ENCODE measurements at places on chromosomes 16 and 17.

DNA sequence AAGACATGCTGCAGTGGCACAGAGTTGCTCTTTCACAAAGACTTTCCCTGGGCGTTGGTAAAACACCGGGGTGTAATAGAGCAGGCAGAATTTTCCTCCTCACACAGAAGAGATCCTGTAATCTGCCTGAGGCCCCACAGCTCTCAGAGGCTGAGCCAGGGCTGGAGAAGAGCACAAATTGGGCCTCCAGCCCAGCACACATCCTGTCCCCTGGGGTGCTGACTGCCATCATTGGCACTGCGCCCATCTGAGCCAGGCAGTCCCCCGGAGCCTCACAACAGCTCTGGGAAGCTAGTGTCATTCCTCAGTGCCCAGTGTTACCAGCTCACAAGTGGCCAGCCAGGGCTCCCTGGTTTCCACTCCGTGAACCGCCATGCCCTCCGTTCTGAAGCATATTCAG is 119.4 kb downstream of the SOCS1 start:
- DNase-seq: peak; percentile 35

- no peak for DNase-seq
Measured at GRCh38 chr16:5006348-5007193, 27.2 kb downstream of the NAGPA start.

GRCh38 chr17:27224526-27225315 is 69.2 kb upstream of the WSB1 start:
- DNase-seq: no peak

DNA sequence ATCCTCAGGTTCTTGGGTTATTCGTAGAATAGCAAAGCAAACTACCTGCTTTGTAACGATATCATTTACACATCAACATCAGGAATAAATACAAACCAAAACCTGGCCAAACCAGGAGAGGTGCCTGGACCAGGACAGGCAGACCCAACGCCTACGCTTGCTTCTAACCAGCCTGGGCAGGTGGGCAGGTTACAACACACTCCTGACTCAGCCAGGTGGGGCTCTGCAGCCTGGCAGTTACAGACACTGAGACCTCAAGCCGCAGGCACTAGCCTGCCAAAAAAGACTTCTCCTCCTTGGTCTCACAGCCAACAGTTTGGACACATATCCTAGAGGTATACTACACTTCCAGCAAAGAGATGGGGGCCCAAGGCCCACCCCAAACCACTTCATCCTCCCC is 14.0 kb downstream of the ANKRD11 start:
- no peak for DNase-seq

GRCh38 chr17:71942626-71943025 is 178.2 kb upstream of the SOX9 start:
- no peak for DNase-seq

DNA sequence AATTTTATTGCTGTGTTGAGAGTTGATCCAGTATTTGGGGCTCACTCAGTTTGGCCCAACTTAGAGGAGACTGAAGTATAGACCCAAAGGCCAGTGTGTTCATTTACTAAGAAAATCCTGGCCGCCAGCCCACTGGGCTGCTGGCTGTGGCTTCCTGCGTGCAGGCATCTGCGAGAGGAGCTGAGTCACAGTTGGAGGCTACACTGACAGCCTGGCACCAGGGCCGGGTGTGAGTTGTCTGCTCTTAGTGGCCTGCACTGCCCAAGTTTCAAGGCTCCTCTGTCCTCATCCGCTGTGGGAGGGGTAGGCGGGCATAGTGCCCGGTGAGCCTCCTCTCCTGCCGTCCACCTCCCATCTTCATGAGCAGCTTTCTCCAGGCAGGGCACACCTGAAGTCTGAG is 54.2 kb downstream of the PLD6 start:
- DNase-seq: peak; percentile 45

DNA sequence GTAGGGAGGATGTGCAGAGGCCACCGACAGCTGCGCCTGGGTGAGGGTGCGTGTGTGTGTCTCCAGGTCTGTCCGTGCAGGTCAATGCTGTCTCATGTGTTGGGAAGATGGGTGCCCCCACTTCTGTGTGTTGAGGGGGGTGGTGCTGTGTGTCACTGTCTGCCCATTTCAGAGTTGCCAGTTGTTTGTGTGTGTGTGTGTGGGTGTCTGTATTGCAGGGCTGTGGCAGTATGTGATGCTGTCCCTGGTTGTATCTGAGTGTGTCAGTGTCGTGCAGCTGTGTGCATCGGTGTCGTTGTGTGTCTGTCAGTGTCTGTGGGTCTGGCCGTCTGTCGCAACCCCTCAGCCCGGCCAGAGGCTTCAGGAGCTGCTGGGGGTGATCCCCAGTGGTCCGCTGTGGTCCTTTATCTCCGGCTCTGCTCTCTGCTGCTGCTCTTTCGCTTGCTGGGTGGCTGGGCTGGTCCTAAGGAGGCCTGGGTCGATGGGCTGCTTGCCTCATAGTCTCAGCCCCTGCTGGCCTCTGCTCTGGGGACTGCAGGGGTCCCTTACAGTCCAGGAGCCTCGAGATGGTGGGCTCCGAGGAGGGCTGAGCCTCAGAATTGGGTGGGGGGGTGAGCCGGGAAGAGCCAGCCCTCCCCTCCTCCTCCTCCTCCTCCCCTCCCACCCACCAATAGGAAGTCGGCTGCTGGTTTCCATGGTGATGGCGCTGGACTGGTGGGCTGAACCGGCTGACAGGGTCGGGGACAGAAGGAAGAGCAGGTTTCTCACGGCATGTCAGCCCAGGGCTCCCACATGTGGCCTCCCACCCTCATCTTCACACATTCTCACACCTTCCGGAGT is at the start of gene TSPOAP1:
TSS of gene TSPOAP1 (minus strand) at position 601 of the 840 bp plus-strand sequence. CDS start 875 bp downstream, outside the sequence.
- no peak for DNase-seq

GRCh38 chr17:39352511-39352910 is 48.9 kb downstream of the FBXL20 start:
- no peak for DNase-seq

DNA sequence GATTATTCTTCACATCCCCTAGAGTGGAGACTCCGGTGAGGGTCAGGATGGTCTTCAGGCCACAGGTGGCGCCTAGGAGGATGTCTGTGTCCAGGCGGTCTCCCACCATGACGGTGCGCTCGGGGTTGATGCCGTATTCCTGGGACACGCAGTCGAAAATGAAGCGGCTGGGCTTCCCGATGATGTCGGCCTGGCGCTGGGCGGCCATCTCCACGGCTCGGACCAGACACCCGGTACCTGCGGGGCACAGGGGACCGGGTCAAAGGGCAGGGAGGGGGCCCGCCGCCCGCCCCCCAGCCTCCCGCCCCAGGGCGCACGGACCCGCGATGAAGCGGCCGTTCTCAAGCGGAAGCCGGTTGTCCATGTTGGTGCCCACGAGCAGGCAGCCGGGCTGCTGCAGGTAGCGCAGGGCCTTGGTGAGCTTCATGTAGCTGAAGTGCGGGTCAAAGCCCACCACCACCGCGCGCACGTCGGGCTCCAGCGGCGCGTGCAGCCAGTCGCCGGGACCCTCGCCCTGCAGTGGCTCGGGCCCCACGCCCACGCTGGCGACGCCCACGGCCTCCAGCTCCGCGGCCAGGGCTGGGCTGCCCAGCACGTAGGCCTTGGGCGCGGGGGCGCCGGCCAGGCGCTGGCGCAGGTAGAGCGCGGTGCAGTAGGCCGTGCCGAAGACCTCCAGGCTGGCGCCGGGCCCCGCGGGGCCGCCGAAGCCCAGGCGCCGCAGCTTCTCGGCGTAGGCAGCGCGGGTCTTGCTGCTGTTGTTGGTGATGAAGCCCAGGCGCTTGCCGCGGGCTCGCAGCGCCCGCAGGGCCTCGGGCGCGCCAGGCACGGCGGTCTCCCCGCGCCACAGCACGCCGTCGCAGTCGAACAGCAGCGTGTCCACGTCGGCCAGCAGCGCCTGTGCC is 572 bp downstream of the PGP start:
- no peak for DNase-seq

DNA sequence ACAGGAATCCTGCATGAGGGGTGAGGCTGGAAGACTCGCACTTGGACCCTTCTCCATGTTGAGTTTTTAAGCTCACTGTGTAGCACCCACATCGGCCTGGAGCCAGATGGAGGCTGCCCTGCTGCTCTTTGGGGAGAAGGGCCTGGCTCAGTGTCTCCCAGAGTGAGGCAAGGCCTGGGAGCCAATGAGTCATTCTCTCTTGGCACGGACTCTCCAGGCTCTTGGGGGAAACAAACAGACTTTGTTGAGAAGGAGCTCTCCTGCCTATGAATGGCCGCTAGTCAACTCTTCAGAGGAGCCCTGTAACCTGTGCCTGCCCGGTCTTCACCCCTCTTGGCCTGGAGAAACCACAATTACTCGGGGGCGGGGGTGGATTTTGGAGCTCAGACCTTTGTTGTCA is 50.8 kb upstream of the MAF start:
- no peak for DNase-seq

DNA sequence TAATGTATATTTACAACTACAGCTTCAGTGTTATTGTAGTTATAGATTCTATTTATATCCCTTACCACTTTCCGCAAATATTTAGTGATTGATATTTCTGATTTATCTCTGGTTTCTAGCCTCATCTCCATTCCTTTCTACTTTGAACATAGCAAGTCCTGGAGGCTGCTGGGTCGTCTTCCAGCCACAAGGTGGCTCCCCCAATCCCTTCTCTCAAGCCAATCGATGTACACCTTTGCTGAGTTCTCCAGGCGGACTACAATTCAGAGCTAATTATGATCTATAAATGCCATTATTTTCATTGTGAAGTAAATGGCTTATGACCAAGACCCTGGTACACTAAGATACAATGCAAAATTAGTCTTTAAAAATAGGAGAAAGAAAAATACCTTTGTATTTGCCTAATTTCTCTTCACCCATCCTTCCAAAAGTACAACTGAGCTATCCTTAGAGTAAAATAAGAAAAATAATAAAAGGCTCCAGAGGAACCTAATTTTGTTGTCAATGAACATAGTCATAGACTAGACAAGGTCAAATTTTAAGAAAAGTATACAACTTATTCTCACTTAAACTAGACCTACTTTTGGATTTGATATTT is 122.1 kb downstream of the SKAP1 start:
- peak; percentile 58 for DNase-seq

DNA sequence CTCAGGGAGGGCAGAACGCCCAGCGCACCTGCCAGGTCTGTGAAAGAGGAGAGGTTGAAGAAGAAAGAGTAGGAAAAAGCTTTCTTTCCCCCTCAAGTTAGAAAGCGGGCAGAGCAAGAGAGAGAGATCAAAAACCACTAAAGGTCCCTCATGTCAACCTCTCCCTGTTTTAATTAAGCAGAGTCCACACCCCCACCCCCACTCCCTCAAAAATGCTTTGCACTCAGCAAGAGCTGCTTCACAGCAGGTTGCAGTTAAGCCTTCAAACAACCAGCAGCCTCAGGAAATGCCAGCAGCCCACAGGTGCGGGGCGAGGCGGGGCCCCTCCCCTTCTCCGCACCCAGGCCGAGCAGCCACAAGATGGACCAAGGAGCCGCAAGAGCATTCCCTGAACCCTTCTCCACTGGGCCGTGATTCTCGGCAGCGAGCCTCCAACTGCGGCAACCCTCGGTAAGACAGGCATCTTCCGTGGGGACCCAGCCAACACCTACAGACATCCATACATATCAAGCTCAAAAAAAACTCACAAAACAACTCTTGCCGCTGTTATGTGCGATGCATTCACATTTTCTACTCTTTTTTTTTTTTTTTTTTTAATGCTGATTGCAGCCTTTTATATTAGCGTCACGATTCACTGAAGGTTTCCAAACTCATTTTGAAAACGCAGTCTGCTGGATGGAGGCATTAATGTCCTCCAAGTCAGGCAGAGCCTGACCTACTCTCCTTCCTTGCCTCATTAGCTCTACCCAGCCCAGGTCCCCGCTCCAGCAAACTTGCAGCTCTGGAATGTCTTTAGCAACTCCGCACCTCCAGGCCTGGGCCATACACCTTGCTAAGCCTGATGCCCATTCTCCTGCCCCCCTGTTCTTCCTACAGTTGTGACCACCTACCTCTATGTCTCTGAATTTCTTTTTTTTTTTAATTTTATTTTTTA is 66.1 kb downstream of the AXIN2 start:
- DNase-seq: no peak

GRCh38 chr17:75941442-75941819 is 589 bp upstream of the FBF1 start:
- no peak for DNase-seq

DNA sequence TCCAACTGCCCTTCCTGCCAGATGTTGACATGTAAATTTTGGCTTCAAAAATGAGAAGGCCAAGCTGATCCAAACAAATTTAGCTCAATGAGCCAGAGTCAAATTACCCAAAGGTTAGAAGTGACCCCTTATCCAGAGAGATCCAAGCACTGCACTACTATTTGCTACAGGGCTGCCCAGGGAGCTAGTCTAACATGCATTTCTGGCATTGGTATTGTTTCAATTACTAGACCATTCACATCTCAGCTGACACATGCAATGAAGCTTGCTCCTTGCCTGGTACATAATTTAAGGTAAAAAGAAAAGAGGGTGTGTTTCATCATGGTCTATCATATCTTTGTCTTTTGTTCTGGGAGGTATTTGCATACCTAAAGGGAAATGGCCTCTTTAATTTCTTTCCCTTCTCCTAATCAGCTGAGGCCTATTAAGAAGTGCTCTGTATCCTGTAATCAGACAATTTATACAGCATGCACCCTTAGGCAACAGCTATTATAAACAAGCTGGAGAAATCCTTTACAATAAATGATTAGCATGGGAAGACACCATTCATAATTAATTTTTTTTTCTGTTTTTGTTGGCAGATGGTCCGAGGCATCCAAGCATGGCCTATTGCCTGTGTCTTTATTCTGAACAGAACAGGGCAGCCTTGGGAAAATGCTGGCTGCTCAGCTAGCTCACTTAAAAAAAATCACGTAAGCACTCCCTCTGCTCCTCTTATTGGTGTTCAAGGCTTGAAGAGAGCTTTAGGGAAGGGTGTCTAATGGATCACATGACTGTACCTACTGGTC is 161.5 kb upstream of the SALL1 start:
- peak; percentile 87 for DNase-seq

GRCh38 chr17:30558686-30559545 is 81.7 kb downstream of the GOSR1 start:
- no peak for DNase-seq

DNA sequence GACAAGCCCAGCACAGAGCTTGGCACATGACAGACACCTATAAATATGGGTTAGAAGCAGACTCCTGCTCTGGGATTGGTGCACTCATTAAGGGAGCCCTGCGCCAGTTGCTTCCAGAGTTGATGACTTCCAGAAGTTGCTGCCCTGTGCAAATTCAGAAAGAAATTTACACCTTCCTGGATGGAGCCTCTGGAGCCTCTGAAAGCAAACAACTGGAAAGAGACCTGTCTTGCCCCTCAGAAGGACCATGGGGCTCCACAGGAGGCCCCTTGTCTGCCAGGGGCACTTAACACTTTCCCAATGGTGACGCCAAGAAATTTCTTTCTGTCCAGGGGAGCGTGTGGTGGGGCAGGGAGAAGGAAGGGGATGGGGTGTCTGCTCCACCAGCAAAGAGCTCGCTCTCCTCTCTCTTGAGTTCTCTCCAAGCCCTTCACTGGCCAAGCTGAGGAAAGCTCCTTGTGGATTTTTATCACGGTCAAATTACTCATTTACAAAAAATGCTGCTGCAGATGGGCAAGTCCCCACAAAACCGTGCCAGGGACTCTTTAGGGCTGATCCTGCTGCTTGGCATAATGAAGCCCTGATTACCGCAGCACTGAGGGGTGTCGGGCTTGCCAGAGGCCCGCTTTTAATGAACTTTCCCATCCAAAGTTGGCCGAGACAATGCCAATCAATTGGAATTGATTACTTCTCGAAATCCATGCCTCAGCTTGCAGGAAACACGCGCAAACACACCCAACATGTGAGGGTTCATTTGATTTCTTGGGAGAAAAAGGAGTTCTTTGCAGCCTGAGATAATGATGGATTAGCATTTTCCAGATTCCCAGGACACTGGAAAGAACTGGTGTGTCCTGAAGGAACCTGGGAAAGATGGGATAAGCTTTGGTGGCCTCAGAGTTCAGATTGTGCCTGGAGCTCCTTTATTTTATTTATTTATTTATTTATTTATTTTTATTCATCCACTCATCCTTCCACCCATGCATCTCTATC is 583.6 kb upstream of the CDH5 start:
- no peak for DNase-seq
